LoVo (cell line): ENCODE measurements at places on chromosomes 16 and 17.

DNA sequence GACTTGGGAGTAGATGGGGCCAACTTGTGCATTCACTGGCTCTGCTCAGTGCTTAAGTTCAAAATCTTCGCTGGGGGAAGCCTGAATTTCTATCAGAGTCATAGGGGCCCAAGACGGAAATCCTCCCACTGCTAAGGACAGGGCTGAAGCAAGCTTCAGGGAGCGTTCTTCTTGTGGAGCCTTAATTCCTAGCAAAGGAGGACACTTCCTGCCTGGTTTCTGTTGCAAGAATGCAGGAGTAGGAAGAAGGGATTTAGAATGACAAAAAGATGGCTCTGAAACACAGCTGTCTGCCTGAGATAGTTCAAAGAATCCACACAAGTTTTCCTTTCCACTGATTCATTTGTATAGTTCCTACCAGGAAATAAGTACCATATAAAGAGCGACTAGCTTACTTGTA lies 26.4 kb downstream of the PSME3IP1 start:
- DNase-seq: no peak

DNA sequence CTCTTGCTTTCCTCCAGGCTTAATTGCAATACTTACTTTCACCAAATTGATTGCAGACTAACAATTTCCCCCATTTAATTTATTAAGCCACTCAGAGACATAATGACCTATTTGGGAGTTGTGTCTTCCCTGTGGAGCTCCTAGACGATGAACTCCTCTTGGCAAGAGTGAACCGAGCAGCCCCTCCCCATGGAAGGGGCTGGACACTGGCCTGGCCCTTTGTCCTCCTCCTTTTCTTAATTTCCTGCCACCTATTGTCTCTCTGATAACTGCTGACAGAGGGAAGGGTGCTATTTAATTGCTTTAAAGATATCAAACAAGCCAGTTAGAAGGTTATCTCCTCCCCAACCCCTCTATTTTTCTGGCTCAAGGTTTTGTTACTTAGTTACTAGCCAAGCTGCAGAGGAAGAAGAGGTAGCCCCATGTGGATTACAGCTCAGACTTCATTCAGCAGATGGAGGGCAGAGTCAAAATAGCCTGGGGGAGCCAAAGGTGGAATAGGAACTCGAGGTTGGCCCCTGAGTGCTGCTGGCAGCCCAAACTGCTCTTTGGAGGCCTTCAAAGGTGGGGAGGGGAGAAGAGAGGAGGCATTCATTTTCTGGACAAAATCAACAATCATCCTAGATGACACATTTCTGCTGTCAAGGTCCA lies 3.7 kb upstream of the SSTR2 start:
- no peak for DNase-seq

DNA sequence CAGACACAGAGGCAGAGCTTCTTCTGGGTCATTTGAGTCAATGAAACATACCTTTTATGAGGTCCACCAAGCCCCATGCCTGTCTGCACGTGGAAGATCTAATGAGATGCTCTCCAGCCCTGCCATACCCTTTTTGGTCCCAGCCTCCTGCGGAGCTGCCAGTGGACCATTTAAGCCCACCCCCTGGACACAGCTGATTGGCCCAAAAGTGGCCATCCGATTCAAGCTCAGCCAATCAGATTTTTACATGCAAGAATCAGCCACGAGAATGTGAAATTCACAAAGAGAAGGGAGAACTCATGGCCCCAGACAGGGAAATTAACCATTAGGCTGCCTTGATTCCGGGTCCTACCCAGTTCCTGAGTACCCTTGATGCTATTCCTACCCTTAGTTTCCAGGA lies 231.0 kb upstream of the EEF2KMT start:
- no peak for DNase-seq

GRCh38 chr16:86430814-86431213 lies 79.5 kb upstream of the FOXF1 start:
- DNase-seq: no peak
